Natural killer cell (primary cell): ENCODE measurements at places on chromosomes 11 and 22.

DNA sequence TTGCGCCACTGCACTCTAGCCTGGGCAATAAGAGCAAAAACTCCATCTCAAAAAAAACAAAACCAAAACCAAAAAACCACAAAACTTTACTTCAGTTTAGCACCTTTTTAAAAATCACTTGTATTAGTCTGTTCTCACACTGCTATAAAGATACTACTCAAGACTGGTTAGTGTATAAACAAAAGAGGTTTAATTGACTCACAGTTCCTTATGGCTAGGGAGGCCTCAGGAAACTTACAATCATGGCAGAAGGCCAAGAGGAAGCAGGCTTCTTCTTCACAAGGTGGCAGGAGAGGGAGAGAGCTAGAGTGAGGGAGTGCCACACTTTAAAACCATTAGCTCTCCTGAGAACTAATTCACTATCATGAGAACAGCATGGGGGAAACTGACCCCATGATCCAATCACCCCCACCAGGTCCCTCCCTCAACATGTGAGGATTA is 261.3 kb downstream of the TMEM135 start:
- peak; percentile 9 for DNase-seq

DNA sequence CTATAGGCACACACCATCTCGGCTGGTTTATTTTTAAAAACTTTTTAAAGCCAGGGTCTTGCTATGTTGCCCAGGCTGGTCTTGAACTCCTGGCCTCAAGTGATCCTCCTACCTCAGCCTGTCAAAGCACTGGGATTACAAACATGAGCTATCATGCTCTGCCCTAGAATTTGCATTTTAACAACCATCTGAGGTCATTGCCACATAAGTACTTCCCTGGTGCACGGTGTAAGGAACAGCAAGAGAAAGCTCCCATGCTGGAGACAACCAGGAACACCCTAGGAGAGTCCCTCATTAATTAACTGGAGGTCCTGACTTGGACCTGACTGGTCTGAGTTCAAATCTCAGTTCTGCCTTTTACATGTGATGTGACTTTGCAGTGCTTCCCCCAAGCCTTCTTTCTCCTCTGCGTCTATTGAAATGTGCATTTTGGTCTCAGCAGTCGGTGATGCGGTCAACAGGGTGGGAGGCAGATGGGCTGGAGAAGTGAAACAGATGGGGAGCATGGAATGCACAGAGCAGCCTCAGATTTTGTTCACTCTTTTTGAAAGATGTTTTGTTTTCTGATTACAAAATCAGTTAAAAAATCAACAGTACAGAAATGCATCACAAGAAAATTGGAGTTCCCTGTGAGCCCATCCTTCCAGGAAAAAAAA is 146.5 kb downstream of the MYO18B start:
- no peak for DNase-seq

DNA sequence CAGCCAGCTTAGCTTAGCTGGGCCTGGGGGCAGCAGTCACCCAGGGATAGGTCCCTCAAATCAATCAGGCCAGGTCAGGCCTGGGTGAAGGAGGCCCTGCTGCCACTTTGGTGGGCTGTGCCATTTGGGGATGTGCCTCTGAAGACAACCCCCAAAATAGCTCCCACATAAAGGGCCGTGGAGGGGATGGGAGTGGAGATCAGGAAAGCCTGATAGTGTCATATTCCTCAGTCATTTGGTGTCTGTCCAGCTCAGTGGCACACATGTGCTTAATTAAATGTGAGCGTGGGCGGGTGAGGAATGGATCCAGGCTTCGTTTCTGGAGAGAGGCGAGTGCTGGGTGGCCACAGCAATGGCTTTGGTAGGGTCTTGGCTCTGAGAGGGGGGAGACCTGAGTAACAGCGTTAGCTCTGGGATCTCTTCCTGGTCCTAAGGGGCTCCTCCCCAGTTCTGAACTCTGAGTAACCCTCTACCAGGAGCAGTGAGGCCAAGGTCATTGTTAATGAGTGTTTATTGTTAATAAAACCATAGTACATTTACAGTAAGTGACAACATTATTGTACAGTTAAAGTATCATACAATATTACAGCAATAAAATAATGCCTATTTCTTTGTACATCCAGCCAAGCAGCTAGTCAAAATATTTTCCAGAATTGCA is 45.2 kb downstream of the NAT10 start:
- DNase-seq: no peak

DNA sequence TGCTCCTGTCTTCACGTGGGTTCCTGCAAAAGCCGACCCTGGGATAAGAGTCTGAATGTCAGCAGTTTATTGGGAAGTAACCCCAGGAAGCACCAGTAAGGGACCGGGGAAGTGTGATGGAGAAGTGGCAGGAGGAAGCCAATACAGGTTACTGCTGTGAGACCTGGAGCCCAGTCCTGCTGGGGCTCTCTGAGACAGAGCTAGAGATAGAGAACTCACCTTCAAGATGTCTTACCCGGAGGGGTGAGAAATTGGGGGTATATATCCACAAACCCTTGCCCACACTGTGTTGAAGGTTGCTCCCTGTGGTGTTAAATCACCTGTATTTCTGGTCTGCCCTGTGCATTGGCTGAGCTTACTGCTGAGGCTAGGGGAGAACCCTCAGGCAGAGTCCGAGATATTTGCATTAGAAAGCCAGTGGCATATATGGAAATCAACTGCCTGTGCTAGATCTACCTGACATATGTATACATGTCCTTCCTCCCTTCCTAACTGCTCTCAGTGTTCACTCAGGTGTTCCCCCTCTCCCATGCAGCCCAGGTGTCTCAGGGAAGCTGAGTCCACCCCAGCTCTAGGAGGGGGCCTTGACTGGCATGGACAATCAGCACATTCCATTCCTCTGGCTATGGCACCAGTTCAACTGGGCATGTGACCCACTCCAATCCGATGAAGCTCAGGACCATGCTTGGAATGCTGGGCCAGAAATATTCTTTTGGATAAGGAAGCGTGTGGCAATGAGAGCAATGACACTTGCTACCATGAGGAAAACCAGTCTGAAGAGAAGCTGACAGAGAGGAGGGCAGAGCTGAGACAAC is 6.8 kb upstream of the MICAL2 start:
- DNase-seq: no peak
